Activated CD8-positive, alpha-beta memory T cell treated with anti-CD3 and anti-CD28 coated beads for 1 hour (primary cell): ENCODE measurements at places on chromosomes 13 and 19.

DNA sequence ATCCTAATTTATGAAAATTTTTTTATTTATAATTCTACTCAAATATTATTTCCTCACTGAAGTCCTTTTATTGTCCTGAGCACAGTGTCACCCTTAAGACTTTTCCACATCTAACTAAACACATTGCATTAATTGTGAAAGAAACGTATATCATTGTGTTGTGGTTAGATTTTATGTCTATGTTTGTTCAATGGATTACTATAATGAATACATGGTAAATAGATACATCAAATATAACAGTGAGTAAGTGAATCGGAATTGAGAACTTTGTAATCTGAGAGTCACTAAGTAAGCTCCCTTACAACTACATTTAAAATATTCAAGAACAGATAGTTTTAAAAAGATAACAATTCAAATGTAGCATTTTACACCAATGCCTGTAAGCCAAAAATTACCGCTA, 417.6 kb upstream of the PCDH20 start:
- no peak for DNase-seq

GRCh38 chr19:41298348-41298964, 11.5 kb upstream of the CCDC97 start:
- DNase-seq, result peak; percentile 39

GRCh38 chr13:111380431-111380830, 60.0 kb downstream of the TEX29 start:
- DNase-seq, result no peak

DNA sequence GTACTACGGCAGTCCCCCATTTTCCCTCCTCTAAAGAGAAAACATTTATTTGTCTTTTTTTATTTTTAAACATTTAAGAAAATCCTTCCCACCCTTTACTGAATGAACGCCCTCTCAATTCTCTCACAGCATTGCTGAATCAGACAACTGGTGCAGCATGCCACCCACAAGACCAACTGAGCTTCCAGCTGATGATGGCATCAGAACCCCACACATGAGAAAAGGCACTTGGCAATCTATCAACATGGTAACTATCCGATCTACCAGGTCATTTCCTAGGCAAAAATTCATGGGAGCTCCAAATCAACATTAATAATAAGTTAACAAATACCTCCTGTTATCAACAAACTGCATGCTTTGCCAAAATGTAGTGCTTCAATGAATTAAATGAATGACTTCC, 43.1 kb downstream of the LHFPL6 start:
- no peak for DNase-seq

GRCh38 chr13:63909726-63910375, 2494.2 kb upstream of the PCDH20 start:
- DNase-seq, result no peak
